ENCODE measurements at places on chromosomes 6 and 20.

GRCh38 chr20:3980260-3981131 is 34.9 kb downstream of the RNF24 start:
- no peak for DNase-seq

DNA sequence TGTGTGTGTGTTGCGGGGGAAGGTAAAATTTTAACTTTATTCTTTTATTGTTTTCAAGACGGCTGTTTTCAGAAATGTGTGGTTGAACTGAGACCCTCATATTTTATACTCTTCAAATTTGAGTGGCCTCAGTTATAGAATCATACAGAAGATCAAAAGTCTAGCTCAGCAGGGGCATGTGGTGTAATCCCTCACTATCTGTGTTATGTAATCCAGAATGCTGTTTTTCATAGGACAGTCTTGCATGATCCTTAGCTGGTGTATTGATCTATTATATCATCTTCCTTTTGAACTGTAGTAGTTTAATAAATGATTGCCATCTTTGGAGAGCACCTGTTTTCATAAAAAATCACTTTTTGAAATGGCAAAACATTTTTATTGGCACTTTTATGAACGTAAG is 1.4 kb downstream of the PLCB4 start:
- DNase-seq: no peak

DNA sequence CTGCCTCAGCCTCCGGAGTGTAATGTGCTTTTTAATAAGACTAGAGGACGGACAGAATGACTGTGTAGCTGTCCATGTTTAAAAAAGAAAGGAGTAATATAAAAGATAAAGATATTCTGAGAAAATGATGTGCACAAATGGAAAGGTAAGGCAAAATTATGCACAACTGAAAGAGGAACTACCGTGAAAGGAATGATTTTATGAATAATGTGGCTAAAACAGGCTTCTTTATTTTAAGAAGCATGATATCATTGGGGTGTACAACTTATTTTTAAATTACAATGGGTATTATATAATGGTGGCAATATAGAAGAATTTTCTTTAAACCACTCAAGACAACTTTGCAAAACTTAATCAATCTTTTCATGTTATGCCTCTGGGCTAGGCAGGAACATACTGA is 78.1 kb downstream of the FIG4 start:
- no peak for DNase-seq

- no peak for DNase-seq
Observed at GRCh38 chr20:55961376-55962330, 43.7 kb downstream of the CBLN4 start.

- no peak for DNase-seq
Observed at GRCh38 chr20:2353231-2353630, 27.5 kb upstream of the TGM6 start.

GRCh38 chr6:35229304-35229703 is 15.5 kb downstream of the SCUBE3 start:
- no peak for DNase-seq

- no peak for DNase-seq
Observed at GRCh38 chr6:66508433-66508832, 801.4 kb upstream of the EYS start.

DNA sequence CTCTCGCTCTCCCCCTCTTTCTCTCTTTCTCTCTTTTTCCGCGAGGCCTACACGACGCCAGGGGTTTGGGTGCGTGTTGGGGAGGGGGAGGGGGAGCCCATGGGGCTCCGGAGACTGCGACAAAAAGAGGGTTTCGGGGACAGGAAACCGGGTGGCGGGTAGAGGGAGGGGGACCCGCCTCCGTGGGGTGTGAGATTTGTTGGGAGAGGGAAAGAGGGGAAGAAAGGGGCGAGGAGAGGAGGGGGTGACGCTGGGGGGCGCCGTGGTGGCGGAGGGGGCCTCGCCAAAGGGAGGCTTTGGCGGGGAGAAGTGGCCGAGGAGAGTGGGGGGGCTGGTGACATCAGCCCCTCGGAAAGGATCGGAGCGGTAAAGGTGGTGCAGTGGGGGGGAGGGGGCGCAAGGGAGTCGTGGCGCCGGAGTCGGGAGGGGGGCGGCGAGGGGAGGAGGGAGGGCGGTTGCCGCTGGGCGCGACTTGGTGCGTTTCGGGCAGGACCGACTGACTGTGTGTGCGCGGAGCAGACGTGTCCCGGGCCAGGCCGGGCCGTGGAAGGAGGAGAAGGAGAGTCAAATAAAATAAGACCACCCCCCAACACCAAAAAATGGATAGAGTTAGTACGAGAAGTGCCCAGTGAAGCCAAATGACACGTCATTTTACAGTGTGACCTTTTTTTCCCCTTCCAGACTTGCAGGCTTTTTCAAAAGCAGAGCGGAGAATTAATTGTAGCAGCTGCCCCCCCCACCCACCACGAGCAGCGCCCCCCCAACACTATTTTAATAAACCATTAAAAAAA is 39.8 kb downstream of the GNAS start:
- DNase-seq: peak; percentile 72

DNA sequence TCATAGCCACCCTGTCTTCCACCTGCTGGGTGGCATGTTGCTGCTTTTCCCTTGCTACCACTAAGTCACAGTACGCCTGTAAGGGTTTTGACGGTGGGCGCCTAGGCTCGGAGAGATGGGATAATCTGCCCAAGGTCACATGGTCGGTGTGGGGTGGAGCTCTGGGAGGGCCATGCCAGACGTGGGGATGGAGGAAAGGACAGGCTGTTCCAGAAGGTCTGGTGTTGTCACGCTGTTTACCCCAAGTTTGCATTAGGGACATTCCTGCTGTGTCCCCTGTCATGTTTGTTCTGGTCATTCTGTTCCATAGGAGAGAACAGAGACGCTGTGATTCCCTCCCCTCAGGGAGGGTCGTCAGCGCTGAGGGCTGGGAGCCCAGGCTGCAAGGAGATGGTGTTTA is 16.1 kb downstream of the IP6K3 start:
- no peak for DNase-seq

GRCh38 chr6:42696526-42697267 is 25.7 kb downstream of the PRPH2 start:
- no peak for DNase-seq

- no peak for DNase-seq
Observed at GRCh38 chr6:129263176-129263575, 380.2 kb downstream of the LAMA2 start.

DNA sequence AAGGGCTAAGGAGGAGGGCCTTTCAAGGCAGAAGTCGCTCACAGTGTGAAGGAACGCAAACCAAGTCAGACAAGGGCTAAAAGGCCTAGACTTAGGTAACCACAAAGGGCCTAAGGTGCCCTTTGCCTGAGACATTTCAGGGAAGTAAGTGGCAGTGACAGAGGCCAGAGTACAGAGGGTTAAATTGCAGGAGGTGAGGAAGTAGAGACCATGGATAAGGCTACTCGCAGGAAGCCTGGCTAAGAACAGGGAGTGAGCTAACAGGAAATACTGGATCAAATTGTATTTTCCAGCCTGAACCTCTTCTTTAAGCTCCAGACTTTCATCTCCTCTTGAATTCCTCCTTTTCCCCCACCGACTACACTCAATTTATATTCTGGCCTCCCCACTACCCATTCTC is 16.6 kb downstream of the ZHX3 start:
- DNase-seq: no peak

- no peak for DNase-seq
Observed at GRCh38 chr6:52328729-52329128, 33.2 kb upstream of the PAQR8 start.

- DNase-seq: no peak
Observed at GRCh38 chr20:5065879-5066383, 53.8 kb downstream of the PCNA start.

DNA sequence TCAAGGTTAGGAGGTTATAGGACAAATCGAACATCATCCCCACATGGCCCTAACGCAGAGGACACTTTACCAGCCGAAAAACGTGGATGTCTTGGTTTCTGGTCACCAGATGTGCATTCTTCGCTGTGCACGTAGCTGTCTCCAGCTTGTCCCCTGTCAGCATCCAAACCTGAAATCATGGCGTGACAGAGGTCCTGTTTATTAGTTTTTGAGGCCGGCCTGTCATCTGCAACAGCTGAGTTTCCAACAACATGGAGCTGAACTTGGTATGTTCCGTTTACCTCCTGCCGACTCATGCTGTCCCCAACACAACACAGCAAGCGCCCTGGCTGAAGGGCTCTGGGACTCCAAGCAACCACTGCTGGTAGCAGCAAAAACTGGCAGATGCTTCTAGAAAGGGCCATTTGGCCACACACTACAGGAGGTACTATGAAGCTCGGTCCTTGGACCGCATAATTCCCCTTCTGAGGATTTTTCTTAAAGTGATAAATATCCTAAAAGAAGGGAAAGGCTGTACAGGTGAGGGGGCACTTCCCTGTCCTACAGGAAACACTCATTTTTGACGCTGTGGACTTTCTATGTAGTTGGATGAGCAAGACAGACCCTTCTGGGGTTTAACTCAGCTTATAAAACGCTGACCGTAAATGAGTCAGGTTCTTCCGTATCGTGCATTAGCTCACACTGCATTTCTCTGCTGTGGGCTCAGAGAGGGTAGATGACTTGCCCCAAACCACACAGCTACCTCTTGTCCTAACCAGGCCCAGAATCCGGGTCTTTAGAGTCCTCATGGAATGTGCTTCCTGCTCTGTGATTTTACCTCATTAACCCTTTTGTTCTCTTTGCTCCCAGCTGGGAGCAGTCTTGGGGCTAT is 79.7 kb upstream of the NFATC2 start:
- no peak for DNase-seq

DNA sequence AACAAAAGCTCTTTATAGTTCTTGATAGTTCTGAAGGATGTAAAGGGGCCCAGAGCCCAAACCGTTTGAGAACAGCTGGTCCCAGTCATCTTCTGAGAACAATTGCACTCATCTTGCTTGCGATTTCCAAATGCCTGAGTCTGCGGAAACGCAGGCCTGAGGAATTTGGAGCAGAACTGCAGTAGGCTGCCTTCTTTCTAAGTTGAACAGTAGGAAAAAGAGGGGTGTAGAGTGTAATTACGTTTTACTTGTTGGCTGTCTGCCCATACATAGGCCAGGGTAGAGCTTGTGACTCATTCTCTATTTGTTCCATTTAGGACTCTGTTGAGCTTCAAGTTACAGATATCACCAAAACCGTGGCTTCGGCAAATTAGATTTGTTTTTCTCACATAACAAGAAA is 42.0 kb upstream of the KIF16B start:
- no peak for DNase-seq

DNA sequence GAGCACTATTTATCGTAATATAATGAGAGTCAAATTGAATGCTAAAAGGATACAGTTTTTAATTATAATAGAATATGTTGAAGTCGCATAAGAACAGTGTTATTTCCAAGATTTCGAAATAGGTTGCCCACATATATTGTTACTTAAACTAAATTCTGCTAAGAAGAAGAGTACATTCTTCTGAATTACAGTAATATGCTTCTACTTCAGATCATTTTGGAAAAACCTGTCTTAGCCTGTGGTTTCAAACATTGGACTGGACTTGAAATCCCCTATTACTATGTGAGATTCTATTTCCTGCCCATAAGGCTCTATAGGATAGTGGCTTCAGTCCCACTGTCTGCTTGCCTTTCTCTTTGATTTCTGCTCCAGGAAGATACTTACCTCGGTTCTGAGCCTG is 137.2 kb downstream of the B3GAT2 start:
- no peak for DNase-seq

- DNase-seq: no peak
Observed at GRCh38 chr6:3568396-3569082, 111.7 kb upstream of the SLC22A23 start.

DNA sequence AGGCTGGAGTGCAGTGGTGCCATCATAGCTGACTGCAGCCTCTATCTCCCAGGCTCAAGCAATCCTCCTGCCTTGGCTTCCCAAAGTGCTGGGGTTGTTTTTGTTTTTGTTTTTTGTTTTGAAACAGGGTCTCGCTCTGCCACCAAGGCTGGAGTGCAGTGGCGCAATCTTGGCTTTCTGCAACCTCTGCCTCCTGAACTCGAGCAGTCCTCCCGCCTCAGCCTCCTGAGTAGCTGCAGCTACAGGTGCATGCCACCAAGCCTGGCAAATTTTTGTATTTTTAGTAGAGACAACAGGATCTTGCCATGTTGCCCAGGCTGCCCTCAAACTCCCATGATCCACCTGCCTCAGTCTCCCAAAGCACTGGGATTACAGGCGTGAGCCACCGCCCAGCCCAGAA is 4.2 kb downstream of the C6orf132 start:
- DNase-seq: no peak

- DNase-seq: no peak
Observed at GRCh38 chr6:148758492-148758891, 11.7 kb downstream of the UST start.

DNA sequence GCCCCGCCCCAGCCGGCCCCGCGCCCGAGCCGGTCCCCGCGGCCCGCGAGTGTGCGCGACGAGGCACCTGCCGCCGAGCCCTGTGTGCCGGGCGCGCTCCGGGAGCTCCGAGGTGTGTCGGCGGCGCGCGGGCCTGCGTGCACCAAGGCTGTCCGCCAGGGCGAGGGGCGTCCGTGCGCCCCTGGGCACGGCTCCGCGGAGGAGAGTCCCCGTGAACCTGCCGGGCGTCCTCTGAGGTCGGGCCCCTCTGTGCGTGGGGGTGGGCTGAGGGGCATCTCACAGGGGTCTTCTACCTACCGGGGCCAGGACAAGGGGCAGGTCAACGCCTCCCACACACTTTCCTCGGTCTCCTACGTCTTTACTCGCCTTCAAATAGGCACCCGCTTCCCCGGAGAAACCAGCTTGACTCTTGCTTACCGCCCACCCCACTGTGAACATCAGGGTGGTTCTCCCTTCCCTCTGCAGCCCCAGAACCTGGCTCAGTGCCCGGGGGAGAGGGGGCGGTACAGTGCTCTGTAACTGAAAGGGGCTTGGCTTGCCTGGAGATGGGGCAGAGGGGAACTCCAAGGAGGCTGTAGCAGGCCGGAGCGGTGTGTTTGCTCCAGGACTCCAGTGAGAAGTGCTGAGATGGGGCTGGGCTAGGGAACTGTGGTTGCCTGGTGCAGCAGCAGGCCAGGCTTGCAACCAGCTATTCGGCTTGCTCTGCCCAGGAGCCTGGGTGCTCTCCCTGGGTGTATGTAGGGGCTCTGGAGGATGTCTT is at the start of gene SAMD10:
TSS of gene SAMD10 (minus strand) at position 86 of the 760 bp plus-strand sequence. CDS start 175 bp downstream, outside the sequence.
- peak; percentile 58 for DNase-seq

- no peak for DNase-seq
Observed at GRCh38 chr20:34985461-34986310, 30.0 kb downstream of the MYH7B start.

GRCh38 chr6:27190126-27190525 is 57.4 kb upstream of the PRSS16 start:
- no peak for DNase-seq

GRCh38 chr6:140684776-140685550 is 1310.5 kb upstream of the CITED2 start:
- no peak for DNase-seq

DNA sequence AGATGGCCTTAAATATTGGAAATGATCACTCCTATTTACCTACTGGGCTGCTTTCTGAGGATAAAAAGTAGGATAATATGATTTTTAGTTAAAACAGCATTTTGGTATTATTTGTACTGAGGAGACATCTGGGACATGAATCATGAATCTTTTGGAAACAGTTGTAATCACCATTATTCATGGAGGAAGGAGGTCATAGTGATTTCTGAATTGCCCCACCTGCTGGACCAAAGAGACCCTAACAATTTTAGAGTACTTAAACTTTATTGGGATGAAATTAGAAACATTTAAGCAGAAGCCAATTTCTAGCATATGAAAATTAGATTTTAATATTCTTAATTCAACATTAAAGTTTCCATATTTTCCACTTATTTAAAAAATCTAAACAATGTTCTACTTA is 108.4 kb upstream of the SIM1 start:
- DNase-seq: no peak
